Peyer's patch (tissue), 4 donors: ENCODE measurements at places on chromosomes 2 and 18. TPM values are rescaled to one million over a fixed set of nuclear protein-coding genes. Genes with fewer than 3 reads are reported as not detected.
A peak's percentile ranks its signal among the peaks of the same experiment; 100 is the strongest.

PROC gene
- 6.3 TPM for total RNA-seq

GRCh38 chr2:17442334-17442733 lies 75.9 kb downstream of the RAD51AP2 start:
- DNase-seq, result no peak

DNA sequence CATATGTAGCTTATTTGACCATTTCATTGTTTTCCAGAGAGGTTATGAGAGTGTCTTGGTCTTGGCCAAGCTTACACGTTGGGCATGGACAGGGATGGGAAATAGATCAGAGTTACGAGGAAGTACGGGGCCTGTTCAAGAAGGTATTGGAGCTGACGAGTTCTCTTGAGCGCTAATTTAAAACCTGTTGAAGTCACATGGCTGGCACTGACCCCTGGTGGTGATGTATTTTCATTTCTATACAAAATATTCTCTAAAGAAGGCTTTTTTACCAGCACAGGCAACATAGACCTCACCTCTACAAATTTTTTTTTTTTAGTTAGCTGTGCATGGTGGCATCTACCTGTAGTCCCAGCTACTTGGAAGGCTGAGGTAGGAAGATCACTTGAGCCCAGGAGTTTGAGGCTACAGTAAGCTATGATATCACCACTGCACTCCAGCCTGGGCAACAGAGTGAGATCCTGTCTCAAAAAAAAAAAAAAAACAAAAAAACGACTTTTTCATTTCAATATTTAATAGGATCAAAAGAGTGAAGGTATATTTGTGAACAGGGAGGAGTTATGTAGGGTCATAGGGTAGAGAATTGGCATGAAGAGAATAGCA lies 19.6 kb downstream of the UGP2 start:
- peak; percentile 36 for DNase-seq

DNA sequence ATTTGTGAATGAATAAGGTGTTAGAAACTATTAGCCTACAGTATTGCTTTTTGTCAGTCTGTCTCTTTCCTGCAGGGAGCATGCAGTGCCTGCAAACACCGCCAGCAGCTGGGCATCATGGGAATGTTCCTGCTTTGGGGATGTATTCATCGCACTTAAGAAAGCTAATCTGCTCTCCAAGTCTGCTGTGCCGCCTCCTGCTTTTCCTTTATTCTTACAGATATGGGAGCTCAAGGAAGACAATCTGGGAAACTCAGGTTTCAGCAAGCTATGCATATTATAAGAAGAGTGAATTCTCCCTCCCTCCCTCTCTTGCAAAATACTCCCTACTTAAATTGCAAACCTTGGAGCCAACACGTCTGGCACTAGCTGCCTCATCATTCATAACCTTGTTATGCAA lies 479.2 kb upstream of the ACVR2A start:
- DNase-seq, result no peak

GRCh38 chr18:47893047-47893446 lies 37.4 kb downstream of the SMAD2 start:
- no peak for DNase-seq

DNA sequence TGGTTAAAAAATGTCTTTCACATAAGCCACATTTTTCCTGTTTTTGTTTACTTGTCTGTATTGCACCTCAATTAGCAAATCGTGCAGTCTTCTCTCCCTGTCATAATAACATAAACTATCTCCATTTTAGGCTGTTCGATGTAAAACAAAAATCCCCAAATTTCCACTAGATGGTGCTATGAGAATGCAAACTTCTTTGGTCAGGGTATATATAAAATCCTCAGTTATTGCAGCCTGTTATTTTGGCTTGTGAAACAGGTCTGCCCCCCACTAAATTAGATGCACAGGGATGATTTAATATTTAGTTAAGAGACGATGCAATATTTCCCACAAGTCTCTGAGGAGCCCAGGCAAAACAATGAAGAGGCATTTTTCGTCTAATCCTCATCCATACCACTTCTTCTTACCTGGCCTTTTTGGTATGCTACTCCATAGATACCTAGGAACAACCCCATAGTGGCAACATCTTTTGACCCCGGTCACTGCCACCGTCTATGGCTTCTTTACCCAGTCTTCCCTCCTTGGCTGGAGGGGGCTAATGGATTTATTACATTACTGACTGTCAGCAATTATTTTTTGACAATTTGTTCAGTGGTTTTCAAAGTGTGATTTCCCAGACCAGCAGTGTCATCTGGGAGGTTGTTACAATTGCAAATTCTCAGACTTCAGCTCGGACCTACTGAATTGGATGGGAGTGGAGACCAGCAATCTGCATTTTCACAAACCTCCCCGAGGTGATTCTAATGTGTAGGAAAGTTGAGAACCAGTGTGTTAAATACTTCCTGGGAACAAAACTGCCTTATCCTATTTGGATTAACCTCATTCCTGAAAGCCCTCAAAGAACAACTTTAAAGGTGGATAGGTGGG lies 117.4 kb upstream of the CWC22 start:
- no peak for DNase-seq
